ENCODE measurements at places on chromosomes 1 and 21.

- no peak for DNase-seq
Observed at GRCh38 chr1:196481616-196482015, 126.6 kb downstream of the KCNT2 start.

- no peak for DNase-seq
Observed at GRCh38 chr1:19762175-19762779, 37.4 kb downstream of the TMCO4 start.

- no peak for DNase-seq
Observed at GRCh38 chr21:45316871-45317397, 29.2 kb upstream of the POFUT2 start.

DNA sequence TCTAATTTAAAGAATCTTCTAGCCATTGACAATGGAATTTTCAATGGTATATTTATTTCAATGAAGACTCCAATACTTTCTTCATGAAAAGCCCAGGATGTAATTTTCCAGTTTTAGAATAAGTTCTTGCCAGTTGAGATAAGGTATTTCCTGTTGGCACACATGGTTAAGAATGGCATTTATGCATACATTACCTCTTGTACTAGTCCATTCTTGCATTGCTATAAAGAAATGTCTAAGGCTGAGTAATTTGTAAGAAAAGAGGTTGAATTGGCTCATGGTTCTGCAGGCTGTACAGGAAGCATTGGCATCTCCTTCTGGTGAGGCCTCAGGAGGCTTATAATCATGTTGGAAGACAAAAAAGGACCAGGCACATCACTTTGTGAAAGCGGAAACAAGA is 1179.6 kb downstream of the AMY1C start:
- DNase-seq, result no peak

DNA sequence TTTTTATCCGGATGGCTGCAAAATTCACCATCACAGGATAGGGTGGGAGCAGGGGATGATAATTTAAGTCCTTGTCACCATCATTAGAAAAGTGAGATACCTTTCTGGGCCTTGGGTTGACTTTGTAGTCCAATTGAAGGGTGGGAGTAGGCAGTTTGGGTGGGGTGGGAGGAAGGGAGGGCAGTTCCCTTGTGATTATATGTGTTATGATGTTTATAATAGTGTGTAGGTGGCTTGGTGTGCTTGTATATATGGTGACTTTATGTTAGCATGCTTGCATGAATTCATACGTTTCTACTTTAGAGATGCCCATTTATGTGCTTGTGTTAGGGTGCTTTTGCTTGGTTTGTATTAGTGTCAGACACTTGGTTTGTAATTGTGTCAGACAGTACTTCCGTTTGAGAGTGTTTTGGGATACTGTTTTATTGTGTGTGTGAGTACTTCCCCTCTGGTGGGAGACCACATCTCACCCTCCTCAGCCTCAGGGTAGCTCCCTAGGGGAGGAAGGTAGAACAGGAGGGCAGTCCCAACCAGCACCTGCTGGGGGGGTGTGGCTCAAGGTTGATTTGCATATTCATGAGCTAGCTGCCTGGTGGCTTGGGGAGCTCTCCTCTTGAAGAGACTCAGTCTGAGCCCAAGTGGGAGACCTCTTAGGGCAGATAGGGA is 6.3 kb upstream of the POU3F1 start:
- DNase-seq, result no peak

GRCh38 chr1:246537887-246538286 is 28.2 kb downstream of the TFB2M start:
- DNase-seq, result no peak

DNA sequence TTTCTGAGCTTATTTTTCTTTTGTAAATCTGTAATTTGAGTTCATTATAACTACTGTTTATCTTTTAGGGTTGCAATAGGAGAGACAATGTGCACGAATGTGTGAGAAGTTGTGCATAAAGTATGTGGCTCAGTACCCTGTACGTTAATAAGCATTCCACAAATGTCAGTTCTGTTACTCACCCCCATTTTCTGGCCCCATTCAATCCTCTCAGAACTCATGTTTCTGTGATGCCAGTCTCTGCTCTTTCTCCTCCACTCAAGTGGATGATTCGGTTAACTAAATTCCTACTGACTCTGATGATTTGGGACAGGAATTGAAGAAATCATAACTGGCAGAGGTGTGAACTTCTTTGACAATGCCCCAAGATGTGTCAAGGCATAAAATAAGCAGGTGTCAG is 10.2 kb upstream of the DMRTB1 start:
- no peak for DNase-seq

GRCh38 chr1:66464351-66464750 is 69.6 kb upstream of the SGIP1 start:
- no peak for DNase-seq

DNA sequence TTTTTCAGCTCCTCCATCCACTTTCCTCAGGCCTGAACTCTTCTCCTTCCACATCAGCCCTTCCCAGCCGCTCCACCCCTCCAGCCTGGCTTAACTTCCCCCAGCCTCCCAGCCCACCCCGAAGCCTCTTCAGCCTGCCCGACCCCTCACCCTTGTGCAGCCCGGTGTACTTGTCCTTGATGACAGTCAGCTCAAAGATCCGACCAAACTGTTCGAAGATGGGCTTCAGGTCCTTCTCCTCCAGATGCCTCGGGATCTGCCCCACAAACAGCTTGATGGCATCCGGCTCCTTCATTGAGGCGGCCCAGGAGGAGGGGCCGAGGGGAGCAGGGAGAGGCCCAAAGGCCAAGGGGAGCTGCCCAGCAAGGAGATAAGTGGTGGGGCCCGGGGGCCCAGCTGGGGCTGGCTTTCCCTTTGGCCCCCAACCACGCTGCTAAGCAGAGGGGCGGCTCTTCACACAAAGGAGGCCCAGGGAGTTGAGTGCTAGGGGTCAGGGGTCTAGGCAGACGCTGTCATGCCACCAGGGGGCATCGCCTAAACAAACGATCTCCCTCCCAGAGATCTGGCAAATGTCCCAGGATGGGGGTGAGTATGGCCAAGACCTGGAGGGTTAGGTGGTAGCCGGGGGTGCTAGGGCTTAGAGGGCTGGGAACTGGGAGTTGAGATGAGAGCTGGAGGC is 738 bp downstream of the CELF3 start:
- peak; percentile 65 for DNase-seq

DNA sequence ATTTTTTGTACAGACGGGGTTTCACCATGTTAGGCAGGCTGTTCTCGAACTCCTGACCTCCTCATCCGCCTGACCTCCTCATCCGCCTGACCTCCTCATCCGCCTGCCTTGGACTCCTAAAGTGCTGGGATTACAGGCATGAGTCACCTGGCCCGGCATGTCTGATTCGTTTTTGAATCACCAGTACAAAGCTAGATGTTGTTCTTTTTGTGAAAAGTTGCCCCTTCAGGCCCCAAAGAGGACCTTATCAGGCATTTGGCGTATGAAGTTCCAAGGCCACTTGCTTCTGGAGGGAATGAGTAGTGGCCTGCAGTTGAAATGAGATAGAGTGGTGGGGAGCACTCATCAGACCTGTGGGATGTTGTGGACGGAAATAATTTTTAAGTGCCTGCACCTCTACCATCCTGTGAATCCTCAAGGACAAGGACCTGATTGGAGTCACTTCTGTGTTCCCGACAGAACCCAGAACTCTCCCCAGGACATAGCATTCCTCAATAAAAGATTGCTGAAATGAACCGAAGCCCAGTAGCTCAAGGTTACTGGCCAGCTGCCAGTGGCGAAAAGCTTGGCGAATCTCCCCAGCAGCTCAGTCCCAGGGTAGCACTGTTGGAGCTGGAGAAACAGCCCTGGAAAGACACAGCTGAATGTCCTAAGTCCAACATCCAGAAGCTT is 50.1 kb downstream of the NDUFS5 start:
- no peak for DNase-seq

GRCh38 chr1:10867138-10867721 is 70.8 kb upstream of the CASZ1 start:
- DNase-seq, result no peak

DNA sequence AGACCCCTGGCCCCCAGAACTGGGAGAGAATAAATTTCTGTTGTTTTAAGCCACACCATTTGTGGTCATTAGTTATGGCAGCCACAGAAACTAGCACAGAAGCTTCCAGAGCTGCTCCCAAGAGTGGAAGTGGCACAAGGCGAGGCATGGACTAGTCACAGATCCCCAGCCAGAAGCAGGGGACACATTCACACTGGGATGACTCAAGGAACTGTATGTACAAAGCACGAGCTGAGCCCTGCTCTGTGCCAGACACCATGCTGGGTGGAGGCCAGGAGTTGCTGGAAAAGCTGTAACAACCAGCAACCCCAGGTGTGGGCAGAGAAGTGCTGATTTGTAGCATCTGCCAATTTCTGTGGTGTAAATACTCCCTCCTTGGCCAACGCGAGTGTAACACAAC is 55.6 kb downstream of the TCP10L start:
- no peak for DNase-seq

DNA sequence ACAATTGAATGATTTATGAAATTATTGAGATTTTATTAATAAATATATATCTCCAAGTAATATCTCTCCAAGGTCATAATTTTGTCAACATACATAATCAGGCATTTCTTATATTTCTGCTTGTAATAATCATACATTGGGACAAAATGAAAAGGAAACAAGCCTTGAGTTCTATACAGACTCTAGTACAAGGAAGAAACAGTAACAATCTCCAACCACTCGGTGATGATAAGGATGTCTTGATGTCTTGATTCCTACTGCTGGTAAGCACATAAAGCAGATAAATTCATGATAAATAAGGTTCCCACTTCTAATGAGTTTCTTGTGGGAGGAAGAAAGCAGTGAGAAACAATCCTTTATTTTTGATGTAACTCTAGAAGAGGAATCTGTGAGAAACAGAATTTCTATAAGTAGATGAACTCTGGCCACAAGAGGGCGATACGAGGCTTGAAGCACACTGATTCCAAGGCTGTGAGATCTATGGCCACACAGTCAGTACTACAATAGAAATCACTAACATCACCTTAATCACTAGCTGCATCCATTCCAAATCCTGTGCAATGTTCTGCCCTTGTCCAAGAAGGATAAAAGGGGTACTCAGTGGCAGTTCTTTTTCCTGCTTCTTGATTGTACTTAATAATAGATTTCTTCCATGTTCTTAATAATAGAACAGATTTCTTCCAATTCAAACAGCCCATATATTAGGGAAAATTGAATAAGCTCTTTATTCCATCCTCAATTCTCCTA is 41.4 kb upstream of the LRRC8B start:
- DNase-seq, result peak; percentile 13

GRCh38 chr1:18805925-18806849 is 53.3 kb downstream of the TAS1R2 start:
- no peak for DNase-seq

DNA sequence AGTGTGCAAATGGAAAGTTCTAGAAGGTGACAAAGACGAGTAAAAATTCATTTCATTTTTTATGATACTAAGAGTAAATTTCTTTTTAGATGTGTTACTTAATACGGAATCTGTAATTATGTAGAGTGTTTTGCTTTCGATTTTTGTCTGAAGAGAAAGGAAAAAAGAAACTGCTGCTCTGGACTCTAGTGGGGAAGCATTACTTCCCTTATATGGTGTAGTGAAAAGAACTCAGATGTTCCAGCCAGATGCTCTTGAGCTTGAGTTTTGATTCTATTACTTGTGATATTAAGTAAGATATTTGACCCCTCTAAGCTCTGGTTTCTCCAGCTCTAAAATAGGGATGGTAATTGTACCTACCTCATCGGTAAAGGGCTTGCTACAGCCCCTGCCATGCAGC is 12.2 kb upstream of the GPR161 start:
- DNase-seq, result no peak

GRCh38 chr1:232431326-232431725 is 198.6 kb downstream of the SIPA1L2 start:
- DNase-seq, result no peak

DNA sequence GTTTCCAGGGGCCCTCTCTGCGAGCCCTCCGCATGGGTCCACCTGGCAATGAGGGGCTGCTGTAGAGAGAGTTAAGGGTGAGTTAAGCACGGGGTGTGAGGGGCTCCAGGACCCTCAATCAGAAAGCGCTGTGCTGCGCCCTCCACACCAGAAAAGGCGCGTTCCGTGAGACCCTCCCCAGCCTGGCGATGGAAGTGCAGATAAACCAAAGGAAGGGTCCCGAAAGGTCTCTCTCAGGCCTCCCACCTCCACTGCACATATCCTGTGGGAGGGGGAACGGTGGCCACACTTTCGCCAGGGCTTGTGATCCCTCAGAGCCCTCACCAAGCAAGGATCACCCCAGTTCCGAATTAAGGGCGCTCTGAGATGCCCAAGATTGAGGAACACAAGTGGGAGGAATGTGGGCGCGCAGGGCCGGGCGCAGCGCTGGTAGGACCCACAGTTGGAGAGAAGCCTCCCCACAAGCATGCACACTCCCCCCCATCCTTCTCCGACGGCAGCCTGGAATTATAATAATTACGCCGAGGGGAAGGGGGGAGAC is 1.1 kb downstream of the WNT3A start:
- no peak for DNase-seq

DNA sequence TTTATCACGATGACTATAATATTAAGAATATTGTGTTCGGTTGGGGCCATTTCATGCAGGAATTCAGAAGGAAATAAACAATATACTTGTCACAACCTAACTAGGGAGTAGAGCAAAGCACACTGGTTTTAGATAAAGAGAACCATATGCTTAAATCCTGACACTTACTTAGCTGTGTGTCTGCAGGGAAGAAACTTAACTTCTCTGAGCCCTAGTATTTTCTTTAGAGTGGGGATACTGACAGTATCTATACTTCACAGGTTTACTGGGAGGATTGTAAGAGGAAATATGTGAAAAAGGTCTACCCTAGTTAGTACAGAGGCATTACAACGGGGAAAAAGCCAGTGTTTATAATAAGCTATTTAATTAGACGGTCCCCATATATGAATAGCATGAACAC is 72.9 kb downstream of the IARS2 start:
- no peak for DNase-seq
